ENCODE measurements at places on chromosomes 13 and 19. TPM values are rescaled to one million over a fixed set of nuclear protein-coding genes. Genes with fewer than 3 reads are reported as not detected.
A peak's percentile ranks its signal among the peaks of the same experiment; 100 is the strongest.

DNA sequence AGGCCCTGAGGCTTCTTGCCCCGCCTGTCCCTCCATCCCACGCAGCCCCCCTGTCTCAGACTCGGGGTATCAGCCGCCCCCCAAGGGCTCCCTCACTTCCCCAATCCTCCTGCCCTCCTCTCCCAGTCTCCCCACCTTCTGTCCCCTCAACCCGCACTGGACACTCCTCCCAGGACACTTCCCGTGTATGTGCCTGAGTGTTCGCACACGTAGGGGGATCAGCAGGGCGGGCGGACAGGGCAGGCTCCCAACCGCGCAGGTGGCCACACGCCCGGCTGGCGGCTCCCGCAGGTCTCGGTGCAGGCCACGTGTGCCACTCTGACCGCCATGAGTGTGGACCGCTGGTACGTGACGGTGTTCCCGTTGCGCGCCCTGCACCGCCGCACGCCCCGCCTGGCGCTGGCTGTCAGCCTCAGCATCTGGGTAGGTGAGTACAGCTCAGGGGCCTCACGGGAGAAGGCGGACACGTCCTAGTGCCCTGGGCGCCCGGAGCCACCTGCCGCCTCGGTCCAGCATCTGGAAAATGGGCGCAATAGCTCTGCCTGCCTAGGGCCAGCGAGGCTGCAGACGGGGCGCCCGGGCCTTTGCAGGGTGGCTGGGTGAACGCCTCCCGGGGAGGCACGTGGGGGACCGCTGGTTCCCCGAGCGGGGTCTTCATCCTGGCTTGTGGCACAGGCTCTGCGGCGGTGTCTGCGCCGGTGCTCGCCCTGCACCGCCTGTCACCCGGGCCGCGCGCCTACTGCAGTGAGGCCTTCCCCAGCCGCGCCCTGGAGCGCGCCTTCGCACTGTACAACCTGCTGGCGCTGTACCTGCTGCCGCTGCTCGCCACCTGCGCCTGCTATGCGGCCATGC, 2.3 kb downstream of the KISS1R start:
- H3K27ac ChIP-seq = peak overlapping the region; percentile 73
- peak overlapping the region; percentile 75 for H3K4me3 ChIP-seq
- H3K27me3 ChIP-seq = peaks cover 2% of the 10 kb centered on the region
- DNase-seq = peak; percentile 82

- H3K36me3 ChIP-seq = no peaks in the 10 kb centered on the region
- no peak overlapping the region for H3K27ac ChIP-seq
- H3K4me1 ChIP-seq = peaks cover 12% of the 10 kb centered on the region
- H3K4me3 ChIP-seq = no peak overlapping the region
Observed at GRCh38 chr13:49303533-49304252, 56.0 kb downstream of the CDADC1 start.

DNA sequence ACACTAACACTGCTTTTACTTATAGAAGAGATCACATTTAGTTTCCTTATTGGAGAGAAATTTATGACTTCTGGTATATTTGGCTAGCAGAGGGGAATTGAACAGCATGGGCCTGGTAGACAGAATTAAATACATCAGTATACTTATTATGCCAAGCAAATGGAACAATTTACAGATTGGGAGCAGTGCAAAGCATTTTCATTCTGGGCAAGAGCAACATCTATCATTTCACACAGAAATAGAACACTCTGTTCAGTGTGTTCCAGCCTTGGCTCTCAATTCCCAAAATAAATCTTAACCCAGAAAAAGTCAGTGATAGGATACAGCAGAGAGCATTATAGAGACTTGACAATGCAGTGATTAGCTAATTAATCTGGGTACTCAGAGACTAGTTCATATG, 604.0 kb upstream of the SLITRK6 start:
- H3K36me3 ChIP-seq = no peaks in the 10 kb centered on the region
- H3K27ac ChIP-seq = no peak overlapping the region
- H3K4me3 ChIP-seq = no peak overlapping the region
- DNase-seq = no peak

GRCh38 chr13:74406420-74406819, 272.2 kb upstream of the KLF12 start:
- no peaks in the 10 kb centered on the region for H3K27me3 ChIP-seq
- no peak overlapping the region for H3K4me3 ChIP-seq
- H3K27ac ChIP-seq = no peak overlapping the region
- no peak for DNase-seq

DNA sequence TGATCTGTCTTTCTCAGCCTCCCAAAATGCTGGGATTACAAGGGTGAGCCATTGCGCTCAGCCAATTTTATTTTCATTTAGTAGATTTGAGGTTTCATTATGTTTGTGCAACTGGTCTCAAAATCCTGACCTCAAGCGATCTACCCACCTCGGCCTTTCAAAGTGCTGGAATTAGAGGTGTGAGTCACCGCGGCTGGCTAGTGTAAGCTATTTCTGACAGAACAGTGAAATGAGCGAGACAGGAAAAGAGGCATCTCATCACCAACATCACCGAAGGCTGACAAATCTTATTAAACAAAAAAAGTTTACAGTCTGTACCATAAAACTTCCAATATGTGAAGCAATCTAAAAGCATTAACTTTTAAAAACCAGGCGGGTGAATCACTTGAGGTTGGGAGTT, 12.2 kb upstream of the ZNF888 start:
- no peaks in the 10 kb centered on the region for H3K27me3 ChIP-seq
- H3K4me3 ChIP-seq = no peak overlapping the region
- peaks cover 65% of the 10 kb centered on the region for H3K36me3 ChIP-seq
- no peak for DNase-seq
- peaks cover 13% of the 10 kb centered on the region for H3K4me1 ChIP-seq

DNA sequence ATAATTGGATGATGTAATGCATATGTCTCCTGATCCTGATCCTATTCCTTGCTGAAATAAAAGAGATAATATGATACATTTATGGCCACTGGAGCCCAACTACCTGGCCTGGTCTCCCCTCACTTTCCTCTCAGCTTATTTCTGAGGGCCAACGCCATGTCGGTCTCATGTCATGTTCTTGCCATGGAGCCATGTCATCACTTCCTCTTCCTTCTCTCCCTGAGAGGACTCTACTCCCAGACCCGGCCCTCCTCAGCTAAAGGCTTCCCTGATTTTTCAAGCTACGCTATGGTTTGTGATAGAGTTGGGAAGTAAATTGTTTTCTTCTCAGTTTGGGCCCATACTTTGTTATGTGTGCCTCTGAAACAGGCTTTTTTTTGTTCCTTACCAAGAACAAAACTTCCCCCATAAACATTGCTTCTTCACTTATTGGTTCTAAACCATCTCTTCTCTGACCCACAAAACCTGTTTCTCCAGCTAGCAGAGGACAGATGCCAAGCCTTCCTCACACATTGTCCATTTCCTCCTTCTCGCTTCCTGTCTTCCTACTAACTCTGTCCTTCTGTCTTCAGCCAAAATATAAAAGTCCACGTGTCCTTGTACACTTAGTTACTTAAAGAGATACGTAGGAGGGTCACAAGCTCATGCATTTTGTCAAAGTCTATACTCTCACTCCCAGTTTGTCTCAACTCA, 319.9 kb upstream of the DACH1 start:
- no peak overlapping the region for H3K4me3 ChIP-seq
- H3K27ac ChIP-seq = no peak overlapping the region
- no peak for DNase-seq
- no peaks in the 10 kb centered on the region for H3K27me3 ChIP-seq
- H3K36me3 ChIP-seq = no peaks in the 10 kb centered on the region

Gene VAV1
- total RNA-seq = 78.9 TPM

Gene SERP2
- not detected for total RNA-seq

Gene ZNF730
- total RNA-seq = 0.85 TPM
